ENCODE measurements at places on chromosomes 11 and 22.

- no peak for DNase-seq
Observed at GRCh38 chr22:25869771-25870170, 127.8 kb downstream of the MYO18B start.

DNA sequence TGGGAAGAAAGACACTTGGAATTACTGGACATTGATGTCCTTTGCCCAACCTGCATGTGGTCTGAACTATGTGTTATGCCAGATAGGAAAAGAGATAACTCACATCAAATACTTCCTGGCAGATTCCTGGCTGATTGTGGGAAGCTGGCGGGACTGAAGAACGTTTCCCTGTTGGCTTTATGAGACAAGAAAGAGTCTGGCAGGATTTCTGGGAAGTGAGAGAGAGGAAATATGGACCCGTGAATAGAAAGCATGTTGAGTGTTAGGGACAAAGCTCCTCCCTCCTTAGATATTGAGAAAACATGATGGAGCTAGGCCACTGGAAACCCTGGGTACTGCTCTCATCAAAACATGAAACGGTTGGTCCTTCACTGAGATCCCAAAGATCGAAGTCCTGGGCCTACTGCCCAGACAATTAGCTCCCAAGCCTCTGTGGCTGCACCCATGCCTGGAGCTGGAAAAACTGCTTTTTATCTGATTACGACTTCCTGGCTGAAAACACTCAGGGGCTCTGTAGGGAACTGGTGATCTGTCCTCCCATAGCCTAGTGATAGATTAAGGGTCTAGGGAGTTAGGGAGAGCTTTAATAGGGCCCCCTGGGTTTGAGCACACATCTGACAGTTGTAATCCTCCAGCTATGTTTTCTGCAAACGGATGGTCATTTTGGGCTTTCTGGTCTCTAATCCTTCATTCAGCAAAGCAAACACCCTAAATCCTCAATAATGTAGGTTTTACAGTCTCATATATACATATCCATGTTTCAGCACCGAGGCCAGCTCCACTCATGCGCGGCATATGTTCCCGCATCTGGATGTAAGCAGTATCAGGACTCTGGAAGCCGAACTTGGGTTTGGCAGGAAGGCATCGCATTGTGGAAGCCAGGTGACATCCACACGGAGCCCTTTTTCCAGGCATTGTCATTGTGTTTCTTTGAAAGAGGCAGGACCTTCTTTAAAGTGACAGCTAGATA is 6.1 kb upstream of the B3GAT1 start:
- DNase-seq, result peak; percentile 84

- no peak for DNase-seq
Observed at GRCh38 chr11:42552786-42553185, 759.0 kb upstream of the API5 start.

DNA sequence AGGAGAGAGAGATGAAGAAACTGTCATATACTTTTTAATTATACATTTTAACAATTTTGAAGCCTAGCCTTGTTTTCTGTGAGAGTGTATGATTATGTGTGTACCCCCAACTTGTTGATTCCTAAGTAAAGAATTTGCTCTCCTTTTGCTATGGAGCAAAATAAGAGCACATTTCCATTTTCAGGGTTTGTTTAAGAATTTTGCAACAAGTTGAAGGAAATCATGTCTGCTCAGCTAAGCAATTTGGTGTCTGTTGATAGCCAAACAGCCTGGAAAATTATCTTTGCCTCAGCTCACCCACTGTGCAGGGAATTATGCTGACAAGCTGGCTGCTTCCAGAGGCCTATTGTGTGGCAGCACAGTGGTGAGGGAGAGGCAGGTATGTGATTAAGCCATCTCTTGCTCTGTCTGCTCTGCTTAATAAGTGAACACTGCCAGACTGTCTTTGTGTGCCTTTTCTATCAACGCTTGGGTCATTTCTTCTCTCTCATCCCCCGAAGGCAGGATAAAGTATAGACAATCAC is 135.1 kb upstream of the TTC12 start:
- no peak for DNase-seq

GRCh38 chr22:48980918-48981317 is 846.8 kb downstream of the BRD1 start:
- no peak for DNase-seq

DNA sequence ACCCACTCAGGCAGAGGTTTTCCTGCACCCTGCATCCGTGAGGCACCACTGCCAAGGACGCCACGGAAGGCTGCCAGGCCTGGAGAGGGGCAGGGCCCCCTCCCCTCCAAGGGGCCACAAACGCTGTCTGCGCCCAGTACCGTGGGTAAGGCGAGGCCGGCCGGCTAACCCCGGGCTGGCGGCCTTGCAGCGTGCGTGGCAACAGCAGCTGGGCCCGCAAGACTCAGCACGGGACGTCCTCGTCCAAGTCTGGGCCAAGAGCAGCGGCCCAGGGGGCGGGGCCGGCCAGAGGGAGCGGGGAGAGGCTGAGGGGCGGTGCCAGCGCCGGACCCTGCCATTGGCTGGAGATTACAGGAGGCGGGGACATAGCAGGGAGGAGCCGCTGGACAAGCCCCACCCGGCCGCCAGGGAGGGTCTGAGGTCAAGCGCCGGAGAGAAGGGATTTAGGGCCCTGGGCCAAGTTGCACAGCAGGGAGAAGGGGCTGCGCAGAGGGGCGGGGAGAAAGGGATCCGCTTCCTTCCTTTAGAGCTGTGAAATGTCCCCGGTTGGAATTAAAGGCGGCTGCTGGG is 16.0 kb downstream of the SLC43A1 start:
- DNase-seq, result peak; percentile 97

DNA sequence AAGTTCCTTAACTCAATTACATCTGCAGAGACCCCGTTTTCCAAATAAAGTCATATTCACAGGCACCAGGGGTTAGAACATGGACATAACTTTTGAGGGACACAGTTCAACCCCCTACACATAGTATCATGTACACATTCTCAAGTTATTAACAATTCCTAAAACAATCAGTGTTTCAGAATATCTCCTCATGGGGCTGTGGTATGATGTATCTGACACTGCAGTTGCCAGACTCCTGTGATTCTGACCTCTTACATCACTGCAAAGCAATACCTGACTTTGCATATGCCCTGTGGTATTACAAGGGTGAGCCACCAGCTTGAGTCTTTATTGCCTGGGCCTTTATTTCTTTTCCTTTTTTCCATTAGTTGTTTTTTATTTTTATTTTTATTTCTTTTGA is 141.7 kb downstream of the COMMD9 start:
- DNase-seq, result no peak

DNA sequence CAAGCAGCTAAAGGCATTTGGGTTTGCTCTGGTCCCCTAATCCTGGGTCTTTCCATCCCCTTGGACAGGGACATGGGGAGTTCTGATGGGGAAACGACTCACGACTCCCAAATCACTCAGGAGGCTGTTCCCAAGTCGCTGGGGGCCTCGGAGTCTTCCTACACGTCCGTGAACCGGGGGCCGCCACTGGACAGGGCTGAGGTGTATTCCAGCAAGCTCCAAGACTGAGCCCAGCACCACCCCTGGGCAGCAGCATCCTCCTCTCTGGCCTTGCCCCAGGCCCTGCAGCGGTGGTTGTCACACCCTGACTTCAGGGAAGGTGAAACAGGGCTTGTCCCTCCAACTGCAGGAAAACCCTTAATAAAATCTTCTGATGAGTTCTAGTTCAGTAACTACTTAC is 10.7 kb downstream of the UPK3A start:
- DNase-seq, result no peak

DNA sequence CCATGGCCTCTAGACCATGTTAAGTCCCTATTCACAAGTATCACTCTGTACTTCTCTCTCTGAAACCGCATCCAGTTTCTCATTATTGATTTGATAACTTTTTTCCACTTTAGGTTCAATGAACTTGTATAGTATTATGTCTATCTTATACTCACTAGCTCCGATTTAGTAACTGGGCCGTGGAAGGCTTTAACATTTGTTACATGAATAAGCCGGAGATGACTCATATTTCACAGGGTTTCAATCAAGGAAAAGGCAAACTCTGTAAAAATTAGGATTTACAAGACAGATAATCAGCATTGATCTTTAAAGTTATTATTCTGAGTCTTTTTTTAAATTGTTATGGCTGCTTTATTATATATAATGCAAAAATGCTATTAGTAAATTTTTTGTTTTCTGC is 662.2 kb upstream of the CNTN5 start:
- DNase-seq, result no peak

- no peak for DNase-seq
Observed at GRCh38 chr11:103358251-103358650, 249.0 kb downstream of the DYNC2H1 start.

DNA sequence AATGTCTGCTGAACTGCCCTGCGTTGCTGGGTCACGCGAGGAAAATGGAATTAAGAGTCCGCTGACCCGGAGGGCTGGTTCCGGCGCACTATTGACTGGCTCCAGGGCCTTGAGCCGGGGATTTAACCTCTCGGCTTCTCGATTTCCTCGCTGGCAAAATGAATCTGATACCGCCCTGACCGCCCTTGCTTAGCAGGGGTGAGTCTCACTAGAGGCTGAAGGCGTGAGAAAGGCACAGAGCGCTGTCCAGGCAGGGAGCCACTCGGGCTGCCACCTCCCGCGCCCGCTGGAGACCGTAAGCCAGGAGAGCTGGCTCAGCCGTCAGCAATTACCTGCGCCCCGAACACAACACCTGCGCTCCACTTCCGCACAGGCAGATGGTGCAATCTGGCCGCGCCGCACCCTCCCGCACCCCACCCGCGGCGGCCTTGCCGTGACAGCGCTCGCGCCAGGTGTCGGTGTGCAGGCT is 65.6 kb downstream of the BUD13 start:
- DNase-seq, result no peak

DNA sequence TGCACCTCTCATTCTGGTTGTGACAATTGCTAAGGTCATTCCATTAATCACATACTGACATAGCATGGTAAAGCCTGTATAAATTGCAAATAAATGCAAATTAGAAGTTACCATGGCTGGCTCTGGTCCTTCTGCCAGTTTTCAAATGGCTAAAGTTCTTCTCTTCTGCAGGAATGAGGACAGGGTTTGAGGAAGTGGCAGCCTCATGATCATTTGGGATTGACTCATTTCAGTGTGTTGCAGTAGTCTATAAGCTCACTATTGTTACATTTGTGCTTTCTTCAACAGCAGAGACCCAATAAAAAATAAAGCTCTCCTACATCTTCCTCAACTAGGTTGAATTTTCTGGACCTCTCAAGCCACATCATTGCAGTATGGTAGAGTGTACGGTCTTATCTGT is 60.3 kb downstream of the NECTIN1 start:
- DNase-seq, result no peak
